Smooth muscle cell of the brain vasculature (primary cell): ENCODE measurements at places on chromosomes 1 and 21.

GRCh38 chr1:150053926-150054325 is 13.7 kb upstream of the VPS45 start:
- DNase-seq, result no peak

- DNase-seq, result no peak
These were observed 1.1 kb downstream of the ECM1 start for GRCh38 chr1:150508982-150509381.

DNA sequence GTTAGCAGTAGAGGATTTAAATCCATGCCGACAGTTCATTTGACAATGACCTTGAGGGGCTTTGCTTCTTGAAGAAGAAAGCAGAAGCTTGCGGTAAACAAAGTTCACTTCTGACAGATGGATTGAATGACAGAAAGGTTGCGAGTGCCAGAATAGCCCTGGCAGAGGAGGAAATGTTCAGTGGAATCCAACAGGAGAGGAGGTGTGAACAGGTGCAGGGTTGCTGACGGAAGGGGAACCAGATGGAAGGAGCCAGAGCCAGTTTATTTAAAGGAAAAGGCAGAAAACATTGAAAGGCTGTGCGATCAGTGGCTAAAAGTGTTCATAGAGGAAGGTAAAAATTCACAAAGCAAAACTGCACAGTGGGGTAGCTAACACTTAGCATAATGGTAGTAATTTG is 141.0 kb downstream of the SDCCAG8 start:
- DNase-seq, result no peak

DNA sequence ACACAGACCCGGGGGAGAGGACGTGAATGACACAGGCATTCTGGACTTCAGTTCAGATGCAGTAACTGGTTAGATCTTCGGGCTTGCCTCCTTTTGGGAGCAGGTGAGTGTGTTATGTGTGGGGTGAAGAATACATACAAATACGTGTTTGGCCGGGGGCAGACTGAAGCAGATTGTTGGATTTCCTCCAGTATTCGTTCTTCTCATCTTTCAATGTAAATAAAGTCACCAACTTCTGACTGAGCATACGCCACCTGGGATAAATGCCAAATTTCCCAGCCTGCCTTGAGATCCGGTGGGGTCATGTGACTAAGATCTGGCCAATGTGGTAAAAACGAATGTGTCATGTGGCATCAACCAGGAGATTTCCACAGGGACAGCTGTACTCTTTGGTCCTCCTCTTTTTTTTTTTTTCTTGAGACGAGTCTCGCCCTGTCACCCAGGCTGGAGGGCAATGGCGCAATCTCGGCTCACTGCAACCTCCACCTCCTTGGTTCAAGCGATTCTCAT is 189.8 kb downstream of the RGS7 start:
- DNase-seq, result no peak

- no peak for DNase-seq
These were observed 102.6 kb upstream of the UBE2U start for GRCh38 chr1:64100791-64101190.

- DNase-seq, result no peak
These were observed 8.9 kb upstream of the A3GALT2 start for GRCh38 chr1:33329600-33330305.

DNA sequence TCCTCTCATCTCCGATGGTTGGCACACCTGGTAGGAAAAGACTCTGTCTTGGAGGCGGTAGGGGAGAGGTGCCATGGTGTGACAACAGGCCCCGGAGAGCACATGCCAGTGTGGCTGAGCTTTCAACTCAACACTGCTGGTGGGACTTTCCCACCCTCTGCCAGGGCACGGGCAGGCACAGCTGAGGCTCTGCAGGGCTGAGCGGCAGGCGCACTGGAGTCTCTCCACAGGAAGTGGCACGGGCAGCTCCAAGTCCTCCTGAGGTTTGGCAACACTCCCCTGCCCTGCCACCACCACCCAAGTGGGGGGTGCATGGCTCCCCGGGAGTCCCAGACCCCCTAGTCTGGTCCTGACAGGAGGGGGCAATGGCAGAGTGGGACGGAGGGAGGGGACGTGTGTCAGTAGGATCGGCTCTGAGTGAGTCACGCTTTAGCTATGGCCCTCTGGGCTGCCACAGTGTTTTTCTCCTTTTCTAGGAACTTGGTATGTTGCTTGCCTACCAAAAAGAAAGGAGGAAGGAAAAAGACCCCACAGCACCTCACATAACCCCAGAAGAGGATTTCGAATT is 27.3 kb upstream of the EVA1B start:
- DNase-seq, result no peak

GRCh38 chr1:88063605-88064004 is 620.5 kb upstream of the PKN2 start:
- no peak for DNase-seq
